ENCODE measurements at places on chromosomes 2 and 18. TPM values are rescaled to one million over a fixed set of nuclear protein-coding genes. Genes with fewer than 3 reads are reported as not detected.
A peak's percentile ranks its signal among the peaks of the same experiment; 100 is the strongest.

DNA sequence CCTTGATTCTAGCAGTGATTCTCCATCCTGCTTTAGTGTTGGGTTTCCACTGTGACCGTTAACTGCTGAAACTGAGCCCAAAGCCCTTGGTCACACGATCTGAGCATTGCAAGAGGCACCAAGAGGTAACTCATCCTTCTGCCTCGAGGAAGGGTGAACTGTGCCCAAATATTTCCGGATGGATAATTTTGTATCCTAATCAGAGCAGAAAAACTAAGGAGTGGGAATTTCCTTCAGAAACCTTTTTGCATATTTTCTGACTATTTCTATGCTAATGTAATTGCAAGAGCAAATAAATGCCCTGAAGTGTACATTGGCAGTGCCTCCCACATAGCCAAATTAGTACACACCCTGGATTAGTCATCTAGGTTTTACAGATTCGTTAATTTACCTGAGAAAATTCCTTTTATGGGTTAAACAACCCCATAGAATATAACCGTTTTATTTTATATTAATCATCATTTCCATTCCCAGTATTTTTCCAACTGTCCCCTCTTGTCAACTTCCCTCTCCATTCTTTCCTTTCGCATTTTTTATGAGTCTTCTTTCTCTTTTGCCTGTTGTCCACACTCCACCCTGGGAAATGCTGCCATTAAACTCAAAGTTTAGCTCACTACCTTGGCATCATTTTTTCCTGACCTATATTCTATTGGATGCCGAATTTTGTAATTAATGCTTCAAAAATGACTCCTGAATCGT, 31.7 kb upstream of the COBLL1 start:
- DNase-seq = no peak

DNA sequence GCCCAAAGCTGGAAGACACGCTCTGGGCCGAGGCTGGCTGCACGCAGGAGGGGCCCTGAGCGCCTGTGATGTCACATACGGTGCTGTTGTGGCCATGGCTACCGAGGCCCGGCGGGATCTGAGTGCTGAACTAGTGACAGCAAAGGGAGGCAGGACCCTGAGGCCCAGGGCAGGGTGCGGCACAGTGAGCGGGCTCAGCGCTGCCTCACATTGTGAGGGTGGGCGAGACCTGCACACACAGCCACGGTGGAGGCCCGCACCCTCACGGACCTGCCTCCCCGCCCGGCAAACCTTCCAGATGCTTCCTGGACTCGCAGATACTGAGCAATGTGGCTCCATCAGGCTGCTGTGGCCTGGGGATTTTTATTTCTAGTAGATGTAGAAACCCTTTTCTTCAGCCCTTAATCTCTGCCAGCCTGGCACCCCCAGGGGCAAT, 133.8 kb upstream of the CTDP1 start:
- DNase-seq = no peak

DNA sequence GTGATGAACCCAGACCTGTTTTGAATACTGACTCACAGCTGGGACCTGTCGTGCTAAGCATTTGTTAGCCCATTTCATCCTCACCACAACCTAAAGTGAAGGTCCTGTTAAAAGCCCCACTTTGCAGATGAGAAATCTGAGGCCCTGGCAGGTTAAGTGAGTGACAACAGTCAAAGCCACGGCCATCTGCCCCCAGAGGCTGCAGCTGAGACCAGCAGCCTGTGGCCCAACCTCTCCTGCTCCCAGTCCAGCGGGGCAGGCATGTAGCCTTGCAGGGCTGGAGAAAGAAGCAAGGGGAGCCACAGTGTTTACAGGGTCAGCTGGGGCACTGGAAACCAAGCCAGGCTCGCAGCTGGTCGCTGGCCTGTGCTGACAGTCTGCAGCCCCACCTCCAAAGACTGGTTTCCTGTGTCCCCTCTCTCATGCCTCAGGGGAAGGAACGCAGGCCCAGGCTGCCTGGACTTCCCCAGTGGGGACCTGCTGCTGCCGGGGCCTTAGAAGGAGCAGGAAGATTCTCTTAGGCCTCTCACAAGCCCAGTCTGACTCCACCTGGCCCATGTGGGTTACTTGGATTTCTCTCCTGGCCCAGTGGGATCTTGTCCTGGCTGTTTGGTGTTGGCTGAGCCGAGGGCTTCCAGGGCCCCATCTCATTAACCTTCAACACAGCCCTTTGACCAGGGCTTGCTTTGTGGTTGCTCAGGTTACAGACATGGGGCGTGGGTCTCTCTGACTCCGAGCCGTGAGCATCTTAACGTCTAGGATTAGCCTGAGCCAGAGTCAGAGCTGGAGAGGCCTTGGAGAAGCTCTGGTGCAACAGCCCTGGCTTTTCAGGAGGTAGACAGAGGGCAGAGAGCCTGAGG, 1.7 kb downstream of the INPP5D start:
- DNase-seq = peak; percentile 50

Gene CHRNA1
- total RNA-seq = 2.3 TPM

DNA sequence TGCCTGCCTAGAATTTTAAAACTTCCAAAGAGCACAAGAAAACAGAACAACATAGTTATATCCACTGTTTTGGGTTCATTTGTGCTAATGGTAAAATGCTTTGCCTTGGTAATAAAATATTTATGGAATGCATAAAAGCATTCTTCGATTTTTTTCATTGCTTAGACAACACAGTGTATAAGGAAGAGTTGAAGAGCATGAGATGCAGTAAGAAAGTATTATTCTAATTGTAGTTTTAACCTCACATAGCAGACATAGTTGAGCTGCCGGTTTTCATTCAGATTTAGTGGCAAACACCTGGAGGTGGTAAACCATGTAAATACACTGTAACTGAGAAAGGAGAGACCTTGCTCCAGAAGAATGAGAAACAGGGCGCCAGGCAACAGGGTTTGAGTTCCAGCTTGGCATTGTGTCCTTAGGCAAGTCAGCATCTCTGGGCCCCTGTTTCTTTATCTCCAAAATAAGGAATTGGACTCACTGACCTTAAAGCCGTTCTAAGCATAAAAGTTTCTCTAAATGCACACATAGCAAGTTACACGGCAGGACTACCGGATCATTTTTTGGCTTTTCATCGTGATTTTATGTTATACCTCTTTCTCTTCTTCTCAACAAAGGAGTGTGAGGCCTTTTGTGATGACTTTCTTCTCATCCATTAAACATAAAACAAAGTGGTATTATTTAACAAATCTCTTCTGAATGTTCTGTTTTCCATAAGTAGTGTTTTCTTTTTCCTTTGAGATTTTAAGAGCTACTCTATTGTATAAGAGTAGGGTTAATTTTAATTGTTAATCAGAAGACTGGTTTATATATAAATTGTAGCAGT, 7.9 kb downstream of the UGP2 start:
- DNase-seq = no peak

DNA sequence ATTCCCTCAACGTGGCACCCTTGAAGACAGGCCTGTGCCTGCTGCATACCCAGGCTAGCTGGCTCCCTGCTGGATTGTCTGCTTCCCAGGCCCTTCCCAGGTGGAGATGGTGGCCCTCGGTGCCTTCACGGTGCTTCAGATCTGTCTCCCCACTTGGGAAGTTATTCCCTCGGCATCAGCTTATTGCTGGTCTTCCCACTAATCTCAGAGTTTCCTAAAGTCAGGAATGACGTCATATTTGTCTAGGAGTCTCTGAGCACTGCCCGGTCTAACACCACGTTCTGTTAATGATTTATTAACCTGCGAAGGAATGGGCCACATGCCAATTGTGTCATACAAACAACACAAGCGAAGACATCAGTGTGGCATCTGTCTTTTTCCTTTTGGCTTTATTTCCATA, 269.8 kb upstream of the ID2 start:
- peak; percentile 68 for DNase-seq

Data from left colon (tissue), 2 donors.